Smooth muscle cell of the brain vasculature (primary cell): ENCODE measurements at places on chromosomes 7 and 10.

DNA sequence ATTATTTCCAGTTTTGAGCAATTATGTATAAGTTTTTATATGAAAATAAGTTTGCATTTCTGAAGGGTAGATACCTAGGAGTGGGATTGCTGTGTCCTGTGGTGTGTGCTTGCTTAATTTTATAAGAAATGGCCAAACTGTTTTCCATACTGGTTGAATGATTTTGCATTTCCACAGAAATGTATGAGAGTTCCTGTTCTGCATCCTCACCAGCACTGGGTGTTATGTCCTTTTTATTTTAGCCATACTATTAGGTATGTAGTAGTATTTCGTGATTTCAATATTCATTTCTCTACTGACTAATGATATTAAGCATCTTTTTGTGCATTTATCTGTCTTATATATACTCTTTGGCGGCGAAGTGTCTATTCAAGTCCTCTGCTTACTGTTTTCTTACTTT lies 22.3 kb downstream of the CAPZA2 start:
- no peak for DNase-seq

GRCh38 chr7:152462995-152463708 lies 27.3 kb upstream of the KMT2C start:
- DNase-seq = peak; percentile 39

DNA sequence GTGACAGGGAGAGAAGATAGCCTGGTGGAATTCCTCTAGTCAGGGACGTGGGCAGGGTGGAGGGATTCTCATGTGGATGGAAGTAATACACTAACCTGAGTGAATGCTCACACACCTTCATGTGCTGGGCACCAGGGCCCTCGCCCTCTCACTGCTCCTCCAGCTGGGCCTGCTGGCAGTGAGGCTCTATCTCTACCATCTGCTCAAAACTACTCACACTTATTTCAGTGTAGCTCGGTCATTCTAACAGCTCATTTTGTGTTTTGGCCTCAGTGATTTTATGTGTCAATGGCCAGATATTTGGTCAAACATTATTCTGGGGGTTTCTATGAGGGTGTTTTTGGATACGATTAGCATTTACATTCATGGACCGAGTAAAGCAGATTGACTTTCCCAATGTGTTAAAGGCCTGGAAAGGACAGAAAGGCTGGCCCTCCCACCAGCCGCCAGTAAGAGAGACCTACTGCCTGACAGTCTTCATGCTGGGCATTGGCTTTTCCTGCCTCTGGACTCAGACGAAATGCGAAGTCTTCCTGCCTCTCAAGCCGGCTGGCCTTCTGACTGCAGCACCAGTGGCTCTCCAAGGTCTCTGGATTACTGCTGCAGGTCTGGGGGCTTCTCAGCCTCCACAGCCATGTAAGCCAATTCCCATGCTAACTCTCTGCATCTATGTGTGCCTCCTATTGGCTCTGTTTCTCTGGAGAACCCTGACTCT lies 335.4 kb downstream of the CXCL12 start:
- no peak for DNase-seq

DNA sequence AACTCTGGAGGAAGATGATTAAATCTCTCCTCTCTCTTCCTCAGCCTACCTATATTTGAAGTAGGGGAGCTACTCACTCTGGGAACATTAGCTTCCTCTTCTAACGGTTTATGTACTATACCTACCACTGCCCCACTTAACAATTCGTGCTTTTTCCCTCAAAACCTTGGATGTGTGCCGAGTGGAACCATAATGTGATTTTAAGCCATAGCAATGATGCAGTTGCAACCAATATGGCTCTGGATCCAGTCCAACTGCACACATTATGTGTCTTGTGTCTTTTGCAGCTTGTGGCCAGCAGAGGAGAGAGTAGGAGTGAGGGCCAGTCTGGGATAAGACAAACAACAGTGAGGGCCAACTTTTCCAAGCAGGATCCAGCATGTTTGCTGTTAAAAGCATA lies 170.7 kb downstream of the GATA3 start:
- no peak for DNase-seq

- DNase-seq = no peak
Measured at GRCh38 chr7:128811631-128812430, 18.4 kb upstream of the FLNC start.

DNA sequence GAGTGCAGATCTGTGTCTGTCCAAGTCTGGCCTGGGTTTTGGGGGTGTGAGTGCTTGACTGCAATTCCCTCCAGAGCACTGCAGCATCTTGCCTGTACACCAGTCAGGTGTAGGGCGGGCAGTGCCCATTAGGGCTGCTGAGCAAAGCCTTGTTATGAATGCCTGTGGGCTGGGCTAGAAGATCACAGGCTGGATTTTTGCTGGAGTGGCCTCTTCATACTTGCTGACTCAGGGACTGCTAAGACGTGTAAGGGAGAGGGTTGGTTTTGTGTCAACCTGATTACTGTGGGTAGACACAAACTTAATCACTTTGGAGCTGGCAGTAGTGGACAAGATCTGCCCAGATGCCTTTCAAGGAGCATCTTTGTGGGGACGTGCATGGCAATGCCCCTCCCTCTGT lies 29.6 kb downstream of the DMBT1 start:
- DNase-seq = no peak

DNA sequence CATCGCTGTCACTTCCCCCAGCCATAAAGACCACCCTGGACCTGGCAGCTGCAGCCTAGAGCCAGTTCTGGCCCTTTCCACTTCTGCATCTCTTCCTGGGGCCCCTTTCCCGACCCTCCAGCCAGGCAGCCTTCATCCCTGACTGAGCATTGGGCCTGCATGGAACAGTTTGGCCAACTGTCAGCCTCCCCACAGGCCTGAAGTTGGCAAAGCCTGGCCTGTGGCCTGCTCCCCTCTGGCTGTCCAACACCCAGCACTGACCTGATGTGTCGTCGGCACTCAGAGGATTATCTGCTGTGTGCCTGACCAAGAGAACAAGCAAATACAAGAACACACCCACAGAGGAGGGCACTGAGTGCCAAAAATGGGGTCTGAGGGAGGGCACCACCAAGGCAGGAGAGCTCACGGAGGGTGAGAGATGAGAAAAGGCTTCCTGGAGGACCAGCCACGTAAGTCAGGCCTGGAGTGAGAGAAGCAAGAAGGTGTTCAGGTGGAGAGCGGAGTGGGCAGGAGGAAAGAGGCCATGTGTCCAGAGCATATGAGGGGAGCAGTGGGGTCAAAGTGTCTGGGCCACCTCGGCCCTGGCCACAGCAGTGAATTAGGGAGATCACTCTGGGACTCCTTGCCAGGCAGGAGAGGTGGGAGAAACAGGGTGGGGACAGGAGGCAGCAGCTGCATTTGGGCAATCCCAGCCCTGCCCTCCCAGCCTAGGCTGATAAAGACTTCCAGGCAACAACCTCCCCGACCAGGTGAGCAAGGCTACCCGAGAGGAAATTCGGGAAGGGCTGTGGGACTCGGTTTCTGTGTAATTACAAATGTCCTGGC lies 4.5 kb downstream of the GPRIN2 start:
- DNase-seq = no peak

- DNase-seq = no peak
Measured at GRCh38 chr7:148700661-148701064, 2.0 kb downstream of the CUL1 start.

DNA sequence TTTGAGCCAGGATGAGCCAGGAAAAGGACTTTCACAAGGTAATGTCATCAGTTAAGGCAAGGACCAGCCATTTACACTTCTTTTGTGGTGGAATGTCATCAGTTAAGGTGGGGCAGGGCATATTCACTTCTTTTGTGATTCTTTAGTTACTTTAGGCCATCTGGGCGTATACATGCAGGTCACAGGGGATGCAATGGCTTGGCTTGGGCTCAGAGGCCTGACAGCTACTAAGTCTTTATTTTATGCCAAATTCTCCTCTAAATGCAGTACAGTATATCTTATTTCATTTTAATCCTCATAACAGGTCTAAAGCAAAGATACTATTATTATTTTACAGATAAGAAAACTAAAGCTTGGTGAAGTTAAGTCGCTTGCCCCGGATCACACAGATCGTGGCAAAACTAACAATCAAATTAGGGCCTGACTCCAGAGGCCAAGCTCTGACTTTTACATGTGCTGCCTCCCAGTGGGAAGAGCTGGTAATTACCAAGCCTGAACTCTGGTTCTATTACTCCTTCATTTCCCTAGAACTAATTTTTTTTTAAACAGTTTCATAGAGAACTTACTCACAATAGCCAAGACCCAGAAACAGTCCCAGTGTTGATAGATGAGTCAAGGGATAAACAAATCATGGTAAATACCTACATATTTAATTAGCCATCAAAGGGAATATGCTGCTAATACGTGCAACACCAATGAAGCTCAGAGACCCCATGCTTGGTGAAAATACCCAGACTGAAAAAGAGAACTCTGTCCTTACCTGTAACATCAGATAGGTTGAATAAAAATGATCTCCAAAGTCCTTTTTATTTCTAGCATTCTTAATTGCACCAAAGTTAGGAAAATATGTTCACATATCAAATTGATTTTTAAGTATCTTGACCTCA lies 35.4 kb downstream of the C7orf25 start:
- DNase-seq = no peak

DNA sequence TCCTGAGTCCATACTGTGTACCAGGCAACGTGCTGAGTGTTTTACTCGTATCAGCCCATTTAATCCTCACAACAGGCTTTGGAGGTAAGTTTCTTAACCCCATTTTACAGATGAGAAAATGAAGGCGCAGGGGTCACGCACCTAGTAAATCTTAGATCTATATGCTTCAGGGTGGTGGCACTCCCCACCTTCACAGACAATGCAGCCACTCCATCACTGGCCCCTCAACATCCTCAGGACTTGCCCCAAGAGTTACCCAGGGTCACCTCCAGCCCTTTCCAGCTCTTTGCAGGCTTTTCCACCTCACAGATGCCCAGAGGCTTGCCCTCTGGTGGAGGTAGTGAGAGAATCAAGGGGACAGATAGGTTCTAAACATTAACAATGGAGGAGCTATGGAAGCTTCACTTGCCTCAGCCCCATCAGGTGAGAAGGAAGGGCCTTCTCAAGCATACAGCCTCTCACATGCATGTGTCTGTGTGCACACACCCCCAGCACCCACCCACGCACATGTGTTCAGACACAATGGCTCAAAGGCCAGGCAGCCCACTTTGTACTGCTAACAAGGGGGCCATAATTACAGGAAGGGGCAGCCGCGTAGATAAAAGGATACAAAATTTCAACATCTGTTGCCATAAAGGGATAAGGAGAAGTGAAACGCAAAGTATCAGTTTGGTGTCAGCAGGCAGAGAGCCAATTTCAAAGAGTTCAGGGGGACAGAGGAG lies 29.1 kb downstream of the DPCD start:
- DNase-seq = no peak

DNA sequence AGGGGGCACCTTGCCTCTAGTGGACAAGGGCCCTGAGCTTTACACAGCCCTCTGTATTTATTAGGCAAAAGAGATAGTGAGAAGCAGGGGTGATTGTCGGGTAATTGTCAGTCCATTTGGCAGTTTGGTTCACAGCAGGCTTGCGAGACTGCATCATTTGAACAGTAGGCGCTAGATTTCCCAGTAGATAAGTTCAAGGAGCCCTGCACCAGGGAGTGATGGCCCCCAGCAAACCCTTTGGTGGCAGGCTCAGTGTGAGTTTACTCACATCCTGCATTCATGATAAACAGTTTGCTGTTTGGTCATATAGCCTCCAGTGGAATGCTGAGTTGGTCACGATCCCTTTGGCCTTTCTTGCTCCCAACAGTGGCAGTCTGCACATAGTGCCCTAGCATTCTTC lies 59.4 kb downstream of the MARCHF5 start:
- no peak for DNase-seq

DNA sequence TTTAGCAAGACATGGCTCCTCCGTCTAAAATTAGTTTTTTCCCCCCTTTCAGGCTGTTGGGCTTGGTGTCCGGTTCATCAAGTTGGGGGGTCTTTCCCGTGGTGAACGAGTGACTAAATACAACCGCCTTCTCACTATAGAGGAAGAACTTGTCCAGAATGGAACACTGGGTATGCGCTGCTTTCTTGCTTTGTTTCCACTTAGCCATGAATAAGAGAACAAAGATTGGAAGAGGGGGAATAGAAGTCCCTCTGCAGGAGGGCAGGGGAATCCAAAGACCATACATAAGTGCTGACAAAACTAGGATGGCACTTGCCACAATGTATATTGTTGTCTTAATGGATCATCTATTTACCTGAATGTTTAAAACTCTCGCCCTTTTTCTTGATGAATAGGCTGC lies 30.5 kb downstream of the ENO4 start:
- no peak for DNase-seq

DNA sequence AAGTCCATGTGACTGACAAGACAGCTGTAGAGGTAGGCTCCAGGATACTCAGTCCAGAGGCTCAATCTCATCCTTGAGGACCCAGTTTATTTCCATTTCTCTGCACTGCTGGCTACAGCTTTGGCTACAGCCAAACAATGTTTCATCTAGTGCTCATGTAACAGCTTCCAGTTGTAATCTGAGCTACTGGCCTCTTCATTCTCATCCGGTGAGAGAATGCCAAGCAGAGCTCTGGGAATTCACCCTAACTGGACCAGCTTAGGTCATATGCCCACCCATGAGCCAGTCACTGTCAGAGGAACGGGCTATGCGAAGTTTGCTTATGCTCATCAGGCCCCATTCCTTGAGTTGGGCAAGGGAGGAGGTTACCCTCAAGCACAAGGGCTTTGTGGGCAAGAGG lies 192.9 kb downstream of the EVX1 start:
- DNase-seq = no peak

- DNase-seq = no peak
Measured at GRCh38 chr10:15817409-15818046, 42.8 kb downstream of the MINDY3 start.

DNA sequence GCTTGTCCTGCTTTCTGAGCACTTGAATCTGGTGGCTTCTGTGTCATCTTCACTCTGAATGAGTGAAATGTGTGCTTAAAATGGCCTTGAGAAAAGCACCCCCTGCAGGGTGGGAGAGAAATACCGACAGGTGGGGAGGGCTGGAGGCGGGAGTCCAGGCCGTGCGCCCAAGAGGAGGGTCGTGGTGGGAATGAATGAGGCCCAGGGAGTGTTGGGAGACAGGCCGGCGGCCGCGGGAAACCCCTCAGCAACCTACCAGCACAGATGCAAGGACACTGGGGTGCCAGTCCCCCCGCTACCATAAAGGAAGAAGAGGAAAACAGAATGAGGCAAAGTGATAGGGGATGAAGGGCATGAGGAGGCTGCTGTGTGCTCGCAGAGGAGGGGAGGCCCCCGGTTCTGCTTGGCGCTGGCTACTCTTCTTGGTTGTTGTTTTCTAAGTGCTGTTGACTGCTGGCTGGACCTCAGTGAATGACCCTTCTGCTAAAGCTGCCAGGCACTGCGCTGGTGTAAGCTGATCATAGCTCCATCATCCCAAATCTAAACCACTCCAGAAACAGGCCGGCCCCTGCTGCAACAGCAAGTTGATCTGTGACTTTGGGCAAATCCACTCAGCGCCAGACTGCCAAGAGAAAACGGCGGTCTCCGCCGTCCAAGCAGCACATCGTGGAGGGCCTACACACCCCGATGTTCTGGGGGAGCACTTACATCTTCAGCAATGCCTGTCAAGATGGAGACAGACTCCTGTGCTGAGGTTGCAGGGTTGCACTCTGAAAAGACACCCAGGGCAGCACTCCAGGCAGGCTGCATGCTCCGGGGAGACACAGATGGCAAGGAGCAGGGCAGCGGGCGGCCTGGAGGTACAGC lies 378.5 kb downstream of the DNAJB6 start:
- DNase-seq = no peak
